ENCODE measurements at places on chromosomes 1 and 21.

- no peak for DNase-seq
Observed at GRCh38 chr1:96187020-96187419, 534.6 kb upstream of the PTBP2 start.

- no peak for DNase-seq
Observed at GRCh38 chr1:38500891-38501290, 358.7 kb downstream of the RRAGC start.

DNA sequence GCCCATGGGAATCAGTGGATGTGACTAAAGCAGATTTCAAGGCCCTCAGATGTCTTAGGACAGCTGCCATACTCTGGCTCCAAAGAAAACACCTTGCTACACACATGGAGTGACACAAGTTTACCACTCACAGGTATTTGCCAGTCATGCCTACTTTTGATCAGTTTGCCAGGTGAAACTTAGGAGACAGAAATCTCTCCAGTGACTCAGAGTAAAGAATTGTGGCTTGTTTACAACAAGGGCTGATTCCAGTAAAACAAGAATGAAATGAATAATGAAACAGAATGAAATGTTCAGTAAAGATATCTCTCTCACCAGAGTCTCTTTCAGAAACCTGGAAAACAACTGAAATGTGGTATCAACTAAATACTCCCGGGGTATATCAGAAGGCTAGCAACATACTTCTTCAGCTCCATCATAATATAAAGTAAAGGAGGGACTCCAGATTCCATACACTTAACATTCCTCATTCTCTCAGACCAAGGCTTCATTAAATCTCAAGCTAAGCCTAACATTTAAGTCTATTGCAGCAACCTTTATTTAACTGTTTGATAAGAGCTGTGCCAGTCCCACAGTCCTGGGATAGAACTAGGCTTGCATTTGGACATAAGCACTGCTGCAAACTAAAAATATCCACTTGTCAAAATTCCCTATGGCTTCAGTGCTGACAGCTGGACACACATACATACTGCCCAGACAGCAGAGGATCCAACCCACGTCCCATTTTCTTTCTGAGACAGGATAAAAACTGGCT, 143.3 kb downstream of the SIPA1L2 start:
- DNase-seq: no peak

GRCh38 chr21:29501451-29501850, 202.7 kb downstream of the BACH1 start:
- peak; percentile 88 for DNase-seq

- DNase-seq: no peak
Observed at GRCh38 chr1:39474810-39475209, 16.6 kb upstream of the BMP8A start.

DNA sequence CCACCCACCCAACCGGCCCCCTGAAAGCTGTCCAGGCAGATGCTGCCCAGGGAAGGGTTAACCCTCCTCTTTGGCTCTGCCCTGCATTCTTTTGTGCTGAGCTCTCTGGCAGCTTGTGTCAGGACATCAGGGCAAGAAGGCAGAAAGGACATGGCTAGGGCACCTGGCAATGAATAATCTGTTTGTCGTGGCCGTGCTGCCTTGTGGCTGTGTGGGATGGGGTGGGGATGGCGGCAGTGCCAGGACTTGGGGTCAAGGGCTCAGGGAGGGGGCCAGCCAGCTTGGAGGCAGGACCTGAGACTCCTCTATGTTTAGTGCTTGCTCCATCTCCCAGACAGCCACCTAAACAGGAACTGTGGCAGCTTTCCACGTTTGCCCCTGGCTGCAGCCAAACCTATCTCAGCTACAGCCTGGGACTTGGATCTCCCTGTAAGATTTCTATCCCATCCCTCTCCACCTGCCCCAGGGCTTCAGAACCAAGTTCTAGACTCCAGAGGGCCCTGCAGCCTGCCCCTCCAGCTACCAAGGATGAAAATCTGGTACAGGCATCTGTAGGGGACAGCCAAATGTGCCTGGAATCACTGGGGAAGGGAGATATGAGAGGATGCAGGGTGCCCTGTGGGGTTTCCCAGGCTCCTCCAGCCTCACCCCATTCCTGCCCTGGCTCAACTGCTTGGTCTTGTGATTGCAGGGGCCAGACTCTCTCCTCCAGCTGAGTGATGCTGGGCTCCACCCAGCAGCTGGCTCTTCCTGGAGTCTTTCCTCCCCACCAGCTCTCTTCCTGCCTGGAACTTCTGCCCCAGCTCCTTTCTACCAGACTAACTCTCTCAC, 9.6 kb upstream of the GPR37L1 start:
- no peak for DNase-seq

- DNase-seq: peak; percentile 70
Observed at GRCh38 chr1:184827600-184828368, 73.1 kb upstream of the EDEM3 start.

DNA sequence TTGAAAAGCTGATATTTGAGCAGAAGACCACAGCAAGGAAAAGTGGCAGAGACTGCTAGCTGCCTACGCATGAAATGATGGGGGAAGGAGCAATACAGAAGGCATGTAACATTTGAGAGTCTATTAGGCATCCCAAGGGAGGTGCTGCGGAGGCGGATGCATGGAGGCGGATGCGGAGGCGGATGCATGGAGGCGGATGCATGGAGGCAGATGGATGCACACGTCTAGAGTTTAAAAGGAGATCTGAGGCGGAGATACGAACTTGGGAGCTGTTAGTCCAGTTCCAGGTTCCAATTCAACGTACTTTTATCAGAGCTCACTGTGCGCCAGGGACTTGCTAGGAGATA, 744 bp upstream of the DDX20 start:
- DNase-seq: peak; percentile 61

GRCh38 chr21:32753818-32754585, 17.6 kb downstream of the PAXBP1 start:
- DNase-seq: no peak

GRCh38 chr1:145837656-145838055, 7.8 kb upstream of the NUDT17 start:
- no peak for DNase-seq

DNA sequence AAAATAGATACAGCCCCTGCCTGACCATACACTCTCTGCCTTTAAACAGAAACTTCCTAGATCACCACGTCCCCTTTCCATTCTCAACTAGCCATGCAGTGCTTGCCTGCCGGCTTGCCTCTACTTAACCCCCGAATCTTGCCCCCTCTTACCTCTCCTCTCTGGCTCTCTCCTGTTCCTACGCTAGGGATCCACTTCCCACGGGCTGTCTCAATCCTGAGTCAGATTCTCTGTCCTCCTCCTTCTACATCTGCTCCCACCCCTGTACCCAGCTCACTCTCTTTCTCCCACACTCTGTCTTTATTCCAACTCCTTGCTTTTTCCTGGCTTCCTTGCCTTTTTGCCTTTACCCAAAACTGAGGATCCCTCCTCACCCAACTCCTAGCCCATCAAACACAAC, 29.3 kb downstream of the ATF3 start:
- DNase-seq: peak; percentile 22

GRCh38 chr21:44917446-44918106, 3.1 kb downstream of the ITGB2 start:
- no peak for DNase-seq

GRCh38 chr1:244328476-244328875, 123.2 kb downstream of the ADSS2 start:
- DNase-seq: no peak

DNA sequence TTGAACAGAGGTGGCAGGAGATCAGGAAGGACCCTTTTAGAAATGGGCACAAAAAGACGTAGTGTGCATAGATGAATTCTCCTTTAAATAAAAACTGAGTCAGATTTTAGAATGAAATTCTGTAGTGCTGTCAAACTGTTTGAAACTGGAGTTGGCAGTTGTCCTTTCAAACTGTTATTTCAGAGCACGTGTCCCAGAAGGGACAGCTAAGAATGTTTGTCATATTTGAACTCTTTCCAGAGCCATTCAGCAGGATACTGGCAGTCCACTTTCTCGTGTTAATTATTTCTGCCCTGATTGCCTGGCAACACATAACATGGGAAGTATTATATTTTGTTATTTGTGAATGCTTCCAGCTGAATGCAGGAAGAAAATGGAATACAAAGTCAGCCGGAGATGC, 212.3 kb upstream of the DPYD start:
- DNase-seq: no peak

DNA sequence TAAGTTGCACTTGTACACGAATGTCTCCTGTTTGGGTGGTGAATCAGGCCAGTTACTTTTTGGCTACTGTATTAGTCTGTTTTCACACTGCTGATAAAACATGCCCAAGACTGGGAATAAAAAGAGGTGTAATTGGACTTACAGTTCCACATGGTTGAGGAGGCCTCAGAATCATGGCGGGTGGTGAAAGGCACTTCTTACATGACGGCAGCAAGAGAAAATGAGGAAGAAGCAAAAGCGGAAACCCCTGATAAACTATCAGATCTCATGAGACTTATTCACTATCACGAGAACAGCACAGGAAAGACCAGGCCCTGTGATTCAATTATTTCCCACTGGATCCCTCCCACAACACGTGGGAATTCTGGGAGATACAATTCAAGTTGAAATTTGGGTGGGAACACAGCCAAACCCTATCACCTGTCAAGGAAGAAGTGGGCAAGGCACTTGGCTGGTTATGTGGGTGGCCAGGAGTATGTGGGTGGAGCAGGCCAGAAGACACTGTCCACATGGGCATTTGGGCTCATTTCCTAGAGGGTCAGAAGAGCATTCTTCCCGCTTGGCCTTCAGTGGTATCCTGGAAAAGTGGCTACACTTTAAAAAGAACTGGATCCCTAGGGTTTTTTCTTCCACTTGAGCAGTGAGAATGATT, 228.8 kb downstream of the HHAT start:
- DNase-seq: no peak

DNA sequence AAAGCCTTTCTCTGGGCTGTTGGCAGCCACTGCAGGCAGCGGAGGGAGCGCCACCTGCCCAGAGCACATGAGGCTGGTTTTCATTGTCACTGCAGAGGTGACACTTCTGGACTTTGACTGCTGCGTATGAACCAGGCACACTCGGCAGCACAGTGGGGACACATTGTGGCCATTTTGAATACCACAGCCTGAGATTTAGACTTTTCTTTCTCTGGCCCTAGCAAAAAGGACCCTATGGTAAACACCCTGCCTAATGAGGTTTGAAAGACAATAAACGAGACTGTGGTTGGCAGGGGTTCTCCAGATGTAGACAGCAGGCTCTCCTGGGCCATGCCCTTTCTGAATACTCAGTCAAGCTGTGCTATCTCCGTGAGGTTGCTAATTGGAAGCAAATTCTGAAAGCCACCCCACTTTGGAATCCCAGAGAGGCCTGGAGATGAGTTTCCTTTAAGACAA, 12.0 kb upstream of the KCNE2 start:
- DNase-seq: peak; percentile 16

DNA sequence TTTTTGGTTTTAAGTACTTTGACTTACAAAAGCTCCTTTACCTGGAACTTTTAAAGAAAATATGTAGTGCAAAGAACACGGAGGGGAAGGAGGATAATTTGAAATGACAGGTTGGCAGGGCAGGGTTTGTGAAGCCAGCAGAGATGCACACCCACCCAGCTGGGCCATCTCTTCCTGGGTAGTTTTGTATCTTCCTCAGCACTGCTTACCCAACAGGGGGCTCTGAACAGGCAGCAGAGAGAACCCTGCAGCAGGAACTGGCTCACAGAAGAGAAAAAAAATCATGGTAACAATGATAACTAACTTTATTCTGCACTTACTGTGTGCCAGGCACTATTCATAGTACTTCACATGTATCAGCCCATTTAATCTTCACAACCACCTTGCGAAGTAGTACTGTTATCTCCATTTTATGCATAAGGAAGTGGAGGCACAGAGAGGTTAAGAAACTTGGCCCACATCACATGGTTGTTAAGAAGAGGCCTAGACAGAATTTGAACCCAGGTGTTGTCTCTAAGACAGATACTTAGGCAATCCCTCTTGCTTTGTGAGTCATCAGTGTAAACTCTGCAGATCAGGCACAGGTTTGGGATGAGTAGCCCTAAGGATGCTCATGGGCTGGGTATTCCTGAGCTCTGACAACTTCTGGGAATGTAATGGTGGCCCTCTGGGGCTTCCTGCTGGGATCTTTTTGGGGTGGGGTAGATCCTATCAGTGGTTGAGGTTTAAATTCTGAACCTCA, 60.8 kb downstream of the ELK4 start:
- DNase-seq: no peak

- no peak for DNase-seq
Observed at GRCh38 chr1:248009681-248010080, 3.8 kb upstream of the OR2L5 start.

DNA sequence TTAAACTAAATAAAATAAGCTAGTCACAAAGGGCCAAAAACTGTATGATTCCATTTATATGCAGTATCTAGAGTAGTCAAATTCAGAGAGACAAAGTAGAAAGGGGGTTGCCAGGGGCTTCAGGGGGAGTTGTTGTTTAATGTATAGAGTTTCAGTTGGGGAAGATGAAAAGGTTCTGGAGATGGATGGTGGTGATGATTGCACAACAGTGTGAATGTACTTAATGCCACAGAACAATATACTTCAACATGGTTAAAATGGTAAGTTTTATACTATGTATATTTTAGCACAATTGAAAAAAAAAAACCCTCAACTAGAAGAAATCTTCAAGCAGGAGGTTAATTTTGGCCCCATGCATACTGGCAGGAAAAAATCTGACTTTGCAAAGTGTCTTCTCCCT, 24.3 kb downstream of the VAV3 start:
- DNase-seq: no peak

GRCh38 chr1:240909701-240910457, 297.9 kb upstream of the GREM2 start:
- no peak for DNase-seq

DNA sequence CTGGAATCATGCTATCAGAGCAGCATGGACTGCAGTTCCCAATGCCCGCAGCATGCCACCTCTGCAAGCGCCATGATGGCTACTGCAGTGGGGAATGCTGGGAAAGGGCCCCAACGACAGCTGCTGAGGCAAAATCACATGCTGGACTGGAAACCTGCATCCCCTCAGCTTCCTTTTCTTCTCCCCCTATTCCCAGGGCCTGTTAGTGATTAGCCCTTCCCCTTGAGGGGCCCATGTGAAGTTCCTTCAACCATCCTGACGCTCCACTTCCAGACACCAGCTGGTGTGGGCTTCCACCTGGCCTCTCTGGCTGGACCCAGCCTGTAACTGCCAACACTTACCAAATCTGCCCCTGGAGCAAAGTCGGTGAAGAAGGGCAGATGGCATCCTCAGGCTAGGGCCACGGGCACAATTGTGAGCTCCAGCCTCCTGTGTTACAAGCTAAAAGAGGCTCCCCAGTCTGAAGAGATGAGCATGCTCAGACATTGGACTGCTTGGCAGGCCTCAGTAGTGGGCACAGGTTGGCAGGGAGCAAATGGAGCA, 22.1 kb upstream of the SDC3 start:
- no peak for DNase-seq

DNA sequence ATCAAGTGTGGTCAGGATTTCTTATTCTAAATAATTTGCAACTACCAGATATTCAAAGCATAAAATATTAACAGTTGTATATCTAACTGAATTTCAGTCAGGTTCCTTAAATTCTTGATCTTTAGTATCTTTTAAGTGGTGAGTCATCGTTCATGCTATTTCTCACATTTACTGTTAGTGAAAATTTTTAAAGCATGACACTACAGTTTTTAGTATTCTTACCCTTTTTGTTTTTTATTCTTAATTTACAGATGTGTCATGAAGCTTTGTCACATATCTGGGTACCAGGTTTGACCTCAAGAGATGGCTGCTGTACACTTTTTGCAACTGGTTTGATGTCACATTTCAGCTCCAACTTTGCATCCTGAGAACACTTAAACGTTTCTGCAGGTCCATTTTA, 12.7 kb downstream of the AKIRIN1 start:
- peak; percentile 21 for DNase-seq

- DNase-seq: no peak
Observed at GRCh38 chr1:107963008-107963407, 2.0 kb downstream of the VAV3 start.

Measured in HCEC 1CT (cell line).